ENCODE measurements at places on chromosomes 16 and 17.

- DNase-seq: no peak
Measured at GRCh38 chr17:79420318-79421243, 190.3 kb downstream of the RBFOX3 start.

- DNase-seq: no peak
Measured at GRCh38 chr17:76000755-76001521, at the start of gene CDK3. Gene CDK3, plus strand, starts transcription at chr17:76000855. Its CDS starts 571 bp downstream, at chr17:76001426.

DNA sequence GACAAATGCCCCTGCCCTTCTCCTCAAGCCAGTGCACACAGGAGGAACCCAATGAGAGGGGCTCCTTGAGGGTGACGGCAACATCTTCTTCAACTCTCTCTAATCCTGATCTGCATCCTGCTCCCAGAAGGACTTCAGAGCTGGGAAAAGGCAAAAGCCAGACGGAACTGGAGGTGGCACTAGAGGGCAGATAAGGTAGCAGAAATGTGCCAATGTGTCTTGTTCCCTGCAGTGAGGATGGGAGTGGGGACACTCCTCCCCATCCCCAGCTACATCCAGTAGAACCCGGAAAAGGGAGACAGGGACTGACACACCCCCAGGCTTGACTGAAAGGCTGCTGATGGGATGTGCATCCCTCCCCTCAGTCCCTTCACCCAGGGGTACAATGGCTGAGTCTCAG is 28.5 kb downstream of the SRCIN1 start:
- DNase-seq: no peak

DNA sequence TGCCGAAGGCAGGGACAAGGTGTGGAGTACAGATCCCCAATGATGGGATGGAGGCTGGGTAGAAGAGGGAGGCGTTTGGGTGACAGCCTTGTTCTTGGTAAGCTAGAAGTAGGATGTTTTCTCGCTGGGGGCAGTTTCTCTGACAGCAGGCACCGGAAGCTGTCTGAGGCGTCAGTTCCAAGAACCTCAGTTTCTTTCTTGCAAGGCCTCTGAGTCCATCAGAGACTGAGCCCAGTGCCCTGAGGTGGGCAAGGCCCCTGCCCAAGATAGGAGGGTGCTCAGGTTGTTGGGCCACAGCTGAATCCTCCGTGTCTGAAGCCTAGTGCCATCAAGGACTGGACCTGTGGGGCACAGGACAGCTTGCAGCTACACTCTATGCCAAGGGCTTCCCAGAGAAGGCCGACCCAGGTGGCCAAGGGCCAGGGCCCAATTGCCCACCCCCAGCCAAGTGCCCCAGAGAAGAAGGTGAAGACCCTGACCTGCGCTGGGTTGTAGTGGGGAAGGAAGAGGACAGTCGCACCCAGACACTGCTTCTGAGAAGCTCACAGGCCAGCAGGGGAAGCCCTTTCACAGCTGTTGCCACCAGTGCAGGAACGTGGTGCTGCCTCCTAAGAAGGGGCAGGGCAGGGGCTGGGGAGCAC is 13.1 kb downstream of the CYB5D2 start:
- DNase-seq: no peak

GRCh38 chr16:87094556-87094865 is 222.7 kb downstream of the C16orf95 start:
- no peak for DNase-seq

DNA sequence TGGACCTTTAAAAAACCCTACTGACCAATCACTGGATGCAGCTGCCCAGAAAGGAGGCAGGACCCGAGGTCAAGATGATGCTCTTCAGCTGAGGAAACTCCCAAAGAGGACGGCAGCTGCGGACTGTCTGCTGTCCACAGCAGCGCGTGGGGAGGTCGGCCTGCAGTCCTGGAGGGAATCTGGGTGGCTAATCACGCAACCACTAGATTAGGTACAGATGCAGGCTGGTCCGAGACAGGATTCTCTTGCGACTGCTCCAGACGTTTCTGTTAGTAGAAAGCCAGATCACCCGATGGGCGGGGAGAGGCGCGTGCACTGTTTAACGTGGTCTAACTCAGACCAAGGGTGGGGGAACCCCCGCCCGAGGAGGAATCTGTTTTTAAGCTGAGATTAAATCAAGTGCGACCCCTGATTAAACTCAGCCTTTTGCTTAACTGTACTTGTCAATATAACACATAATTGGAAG is 8.8 kb downstream of the CTRB2 start:
- peak; percentile 71 for DNase-seq

DNA sequence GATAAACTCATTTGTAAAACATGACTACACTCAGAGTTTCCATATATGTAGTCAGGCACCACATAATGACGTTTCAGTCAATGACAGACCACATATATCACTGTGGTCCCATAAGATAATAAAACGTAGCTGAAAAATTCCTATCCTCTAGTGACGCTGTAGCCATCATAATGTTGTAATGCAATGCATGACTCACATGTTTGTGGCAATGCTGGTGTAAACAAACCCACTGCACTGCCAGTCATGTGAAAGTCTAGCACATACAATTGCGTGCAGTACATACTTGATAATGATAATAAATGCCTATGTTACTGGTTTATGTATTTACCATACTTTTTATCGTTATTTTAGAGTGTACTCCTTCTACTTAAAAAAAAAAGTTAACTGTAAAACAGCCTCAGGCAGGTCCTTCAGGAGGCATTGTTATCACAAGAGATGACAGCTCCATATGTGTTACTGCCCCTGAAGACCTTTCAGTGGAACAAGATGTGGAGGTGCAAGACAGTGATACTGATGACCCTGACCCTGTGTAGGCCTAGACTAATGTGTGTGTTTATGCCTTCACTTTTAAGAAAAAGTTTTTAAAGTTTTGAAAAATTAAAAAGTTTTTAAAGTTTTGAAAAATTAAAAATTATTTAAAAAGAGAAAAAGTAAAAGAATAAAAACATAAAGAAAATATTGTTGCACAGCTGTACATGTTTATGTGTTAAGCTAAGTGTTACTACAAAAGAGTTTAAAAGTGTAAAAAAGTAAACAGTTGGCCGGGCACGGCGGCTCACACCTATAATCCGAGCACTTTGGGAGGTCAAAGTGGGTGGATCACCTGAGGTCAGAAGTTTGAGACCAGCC is 9.0 kb downstream of the STAT5B start:
- DNase-seq: no peak

DNA sequence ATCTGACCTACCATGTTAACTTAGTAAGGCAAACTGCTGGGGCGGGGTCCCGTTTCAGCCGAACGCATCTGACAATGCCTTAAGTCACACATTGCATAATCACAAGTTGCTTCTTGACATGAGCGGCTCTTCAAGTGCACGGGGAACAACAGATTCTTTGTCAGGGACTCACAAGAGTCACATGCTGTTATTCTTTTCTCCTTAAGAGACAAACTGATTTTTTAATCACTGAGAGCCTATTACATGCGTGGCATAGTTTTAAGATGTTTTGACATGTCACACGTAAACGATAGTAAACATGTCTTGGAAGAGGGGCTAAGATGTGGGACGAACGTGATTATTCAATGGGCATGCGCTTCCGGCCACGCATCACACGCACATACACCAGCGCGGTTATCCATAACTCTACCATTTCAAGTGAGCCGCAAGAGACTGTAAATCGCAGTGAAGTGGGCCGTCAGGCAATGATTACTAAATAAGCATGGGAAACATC is 63.4 kb downstream of the ADCY9 start:
- no peak for DNase-seq

GRCh38 chr16:88144028-88144511 is 192.8 kb downstream of the BANP start:
- DNase-seq: peak; percentile 79

GRCh38 chr17:14351493-14351892 is 50.6 kb downstream of the HS3ST3B1 start:
- DNase-seq: no peak

DNA sequence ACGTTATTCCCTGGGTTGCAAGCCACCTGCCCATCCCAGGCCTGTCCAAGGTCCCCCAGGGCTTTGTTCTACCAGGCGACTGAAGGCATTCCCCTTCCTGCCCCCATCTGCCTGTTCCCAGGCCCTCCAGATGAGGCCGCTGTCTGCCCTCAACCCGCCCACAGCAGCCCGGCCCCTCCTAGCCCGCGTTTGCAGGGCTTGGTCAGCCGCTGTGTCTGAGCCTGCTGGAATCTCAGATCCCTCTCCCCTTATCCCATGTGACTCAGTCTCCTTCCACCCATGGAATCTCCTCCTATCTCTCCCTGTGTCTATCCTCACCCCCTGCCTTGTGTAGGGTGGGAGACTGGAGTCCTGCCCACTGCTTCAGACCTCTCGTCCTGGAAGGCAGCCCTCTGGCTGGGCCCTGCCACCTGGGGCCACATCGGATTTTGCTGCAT is 186.0 kb upstream of the TNRC6C start:
- DNase-seq: peak; percentile 85

DNA sequence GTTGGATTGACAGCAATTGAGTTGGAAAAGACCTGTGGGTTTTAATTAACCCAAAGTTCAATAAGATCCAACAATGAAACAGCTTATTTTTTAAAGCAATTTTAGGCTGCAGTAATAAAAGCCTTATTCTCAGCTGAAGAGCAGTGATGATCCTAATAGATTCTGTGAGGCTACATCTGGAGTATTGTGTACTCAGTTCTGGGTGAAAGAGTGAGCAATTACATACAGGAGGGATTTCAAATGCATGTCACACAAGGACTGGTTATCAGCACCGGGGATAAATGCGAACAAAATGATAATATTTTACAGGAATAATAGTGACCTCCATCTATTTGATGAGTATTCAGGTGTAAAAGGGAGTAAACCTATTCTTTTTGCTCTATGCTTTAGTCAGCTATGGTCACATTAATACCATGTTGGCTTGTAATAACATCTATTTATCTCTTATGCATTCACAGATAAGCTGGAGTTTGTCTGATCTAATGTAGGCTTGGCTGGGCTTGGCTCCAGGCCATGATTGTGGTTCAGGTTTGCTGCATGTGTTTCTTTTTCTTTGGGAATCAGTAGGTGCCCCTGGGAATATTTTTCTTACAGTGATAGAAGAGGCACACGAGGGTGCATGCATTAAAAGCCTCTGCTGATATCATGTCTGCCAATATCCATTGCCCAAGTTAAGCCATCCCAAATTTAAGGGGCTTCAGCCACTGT is 22.2 kb upstream of the TOX3 start:
- no peak for DNase-seq

DNA sequence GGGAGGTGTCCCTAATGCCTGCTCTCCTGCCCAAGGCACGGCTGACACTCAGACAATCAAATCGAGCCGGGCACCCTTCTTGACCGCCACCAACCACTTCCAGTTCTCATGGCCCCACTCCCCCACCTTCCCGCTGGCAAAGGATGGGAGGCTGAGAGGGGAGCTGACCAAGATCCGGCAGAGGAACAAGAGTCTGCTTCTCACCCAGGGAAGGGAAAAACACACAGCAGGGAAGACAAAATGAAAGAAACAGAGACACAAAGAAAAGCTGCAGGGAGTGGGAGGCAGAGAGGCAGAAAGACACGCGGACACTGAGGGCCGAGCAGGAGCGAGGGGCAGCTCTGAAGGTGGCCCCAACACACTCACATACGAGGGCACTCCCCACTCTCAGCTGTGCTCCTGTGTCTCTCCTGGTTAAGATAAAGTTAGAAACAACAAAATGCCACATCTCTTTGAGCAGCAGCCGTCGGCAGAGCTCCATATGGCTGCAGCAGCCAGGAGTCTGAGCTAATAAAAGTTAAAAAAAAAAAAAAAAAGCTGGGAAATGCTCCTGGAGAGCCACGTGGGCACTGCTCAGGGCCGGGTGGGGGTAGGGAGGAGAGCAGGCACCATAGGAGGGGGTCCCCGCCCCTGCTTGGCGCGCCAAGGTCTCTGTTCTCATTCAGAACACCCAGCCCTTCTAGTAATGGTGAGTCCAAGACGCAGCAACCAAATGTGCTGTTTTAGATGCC is 7.4 kb downstream of the LRRC75A start:
- DNase-seq: no peak

GRCh38 chr17:15440347-15440746 is 27.1 kb downstream of the CDRT4 start:
- no peak for DNase-seq

- DNase-seq: no peak
Measured at GRCh38 chr17:34653511-34653910, 74.1 kb downstream of the TMEM132E start.

DNA sequence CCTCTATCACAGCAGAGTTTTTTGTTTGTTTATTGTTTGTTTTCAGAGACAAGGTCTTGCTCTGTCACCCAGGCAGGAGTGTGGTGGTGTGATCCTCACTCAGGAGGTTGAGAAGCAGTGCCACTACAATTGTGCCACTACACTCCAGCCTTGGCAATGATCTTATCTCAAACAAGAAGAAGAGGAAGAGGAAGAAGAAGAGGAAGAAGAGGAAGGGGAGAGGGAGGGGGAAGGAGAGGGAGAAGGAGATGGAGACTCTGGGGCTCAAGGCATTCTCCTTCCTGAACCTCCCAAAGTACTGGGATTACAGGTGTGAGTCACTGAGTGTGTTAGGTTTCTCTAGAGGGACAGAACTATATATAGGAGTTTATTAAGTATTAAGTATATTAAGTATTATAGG is 17.1 kb upstream of the C17orf58 start:
- no peak for DNase-seq

DNA sequence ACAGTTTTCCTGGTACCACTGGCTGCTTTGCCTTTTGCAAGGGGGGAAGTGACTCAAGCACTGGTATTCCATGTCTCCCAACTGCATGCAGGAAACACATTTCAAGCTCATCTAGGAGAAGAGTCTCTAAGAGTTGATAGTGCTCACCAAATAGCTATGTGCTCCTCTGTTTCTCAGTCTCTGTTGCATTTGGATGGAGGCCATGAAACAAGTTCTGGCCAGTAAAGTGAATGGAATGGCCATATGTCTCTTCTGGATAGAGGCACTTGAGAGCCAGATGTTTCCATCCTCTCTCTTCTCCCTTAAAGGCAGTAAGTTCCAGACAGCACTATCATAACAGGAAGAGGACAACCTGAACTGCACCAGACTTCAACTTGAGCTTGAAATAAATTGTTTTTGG is 60.6 kb downstream of the C16orf82 start:
- no peak for DNase-seq

DNA sequence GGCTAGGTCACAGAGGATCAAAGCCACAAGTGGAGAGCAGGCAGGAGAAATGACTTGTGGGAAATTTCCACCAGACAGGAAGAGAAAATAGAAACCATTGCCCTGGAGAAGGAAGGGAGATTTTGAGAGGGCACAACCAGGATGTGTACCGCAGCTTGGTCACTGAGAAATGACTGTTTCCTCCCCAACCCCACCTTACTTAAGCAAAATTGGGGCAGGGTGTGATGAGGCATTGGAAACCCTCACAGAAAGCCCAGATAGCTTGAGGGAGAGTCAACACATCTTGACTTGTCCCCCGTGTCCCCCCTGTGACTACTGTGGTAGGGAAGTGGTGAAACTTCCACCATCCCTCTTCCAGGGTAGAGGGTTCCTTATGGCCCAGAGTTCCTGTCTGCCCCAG is 113.5 kb upstream of the FAM20A start:
- no peak for DNase-seq

- DNase-seq: peak; percentile 97
Measured at GRCh38 chr17:44655983-44656710, at the start of gene MEIOC. Gene MEIOC, plus strand, starts transcription at chr17:44656468. Its CDS starts 146 bp downstream, at chr17:44656614.

- DNase-seq: no peak
Measured at GRCh38 chr16:51003850-51004566, 147.1 kb downstream of the SALL1 start.

GRCh38 chr17:80639658-80640057 is 95.0 kb downstream of the RPTOR start:
- no peak for DNase-seq

Measured in SK-N-SH (cell line).